Mammary epithelial cell (primary cell): ENCODE measurements at places on chromosomes 2 and 18. TPM values are rescaled to one million over a fixed set of nuclear protein-coding genes. Genes with fewer than 3 reads are reported as not detected.

DNA sequence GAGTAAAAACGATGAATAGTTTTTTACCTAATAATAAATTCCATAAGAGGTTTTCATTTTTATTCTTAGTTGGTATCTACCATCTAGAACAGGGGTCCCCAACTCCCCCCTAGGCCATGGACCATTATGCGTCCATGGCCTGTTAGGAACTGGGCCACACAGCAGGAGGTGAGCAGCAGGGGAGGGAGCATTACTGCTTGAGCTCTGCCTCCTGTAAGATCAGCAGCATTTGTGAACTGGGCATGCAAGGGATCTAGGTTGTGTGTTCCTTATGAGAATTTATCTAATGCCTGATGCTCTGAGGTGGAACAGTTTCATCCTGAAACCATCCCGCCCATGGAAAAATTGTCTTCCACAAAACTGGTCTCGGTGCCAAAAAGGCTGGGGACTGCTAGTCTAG lies 5.9 kb downstream of the TIA1 start:
- no peak for DNase-seq

DNA sequence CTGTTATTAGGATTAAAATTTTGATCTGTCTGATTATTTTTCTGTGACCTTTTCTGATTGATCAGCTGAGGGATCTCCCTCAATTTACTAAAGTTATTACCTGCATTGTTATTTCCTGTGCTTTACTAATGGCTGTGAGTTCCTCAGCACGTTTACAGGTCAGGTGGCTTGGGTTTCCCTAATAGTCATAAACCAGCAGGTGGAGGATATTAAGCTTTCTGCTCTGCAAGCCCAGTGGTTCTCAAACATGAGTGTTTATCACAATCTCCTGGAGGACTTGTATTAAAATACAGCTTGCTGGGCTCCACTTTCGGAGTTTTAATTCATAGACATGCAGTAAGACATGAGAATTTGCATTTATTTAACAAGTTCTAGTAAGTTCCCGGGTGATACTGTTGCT lies 22.4 kb upstream of the UGP2 start:
- no peak for DNase-seq

Gene FBXO48
- polyA plus RNA-seq: 0.78 TPM

Gene MTIF2
- polyA plus RNA-seq: 18.2 TPM

Gene MYO3B
- 0.15 TPM for polyA plus RNA-seq

GRCh38 chr2:66531567-66531966 lies 96.6 kb downstream of the MEIS1 start:
- no peak for DNase-seq

DNA sequence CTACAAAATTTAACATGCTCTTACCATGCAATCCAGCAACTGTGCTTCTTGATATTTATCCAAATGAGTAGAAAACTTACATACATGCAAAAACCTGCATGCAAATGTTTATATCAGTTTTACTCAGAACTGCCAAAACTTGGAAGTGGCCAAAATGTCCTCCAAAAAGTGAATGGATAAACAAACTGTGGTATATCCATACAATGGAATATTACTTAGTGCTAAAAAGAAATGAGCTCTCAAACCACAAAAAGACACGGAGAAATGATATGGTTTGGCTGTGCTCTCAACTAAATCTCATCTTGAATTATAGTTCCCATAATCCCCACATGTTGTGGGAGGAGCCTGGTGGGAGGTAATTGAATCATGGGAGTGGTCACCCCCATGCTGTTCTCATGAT lies 267.2 kb downstream of the ZEB2 start:
- no peak for DNase-seq

DNA sequence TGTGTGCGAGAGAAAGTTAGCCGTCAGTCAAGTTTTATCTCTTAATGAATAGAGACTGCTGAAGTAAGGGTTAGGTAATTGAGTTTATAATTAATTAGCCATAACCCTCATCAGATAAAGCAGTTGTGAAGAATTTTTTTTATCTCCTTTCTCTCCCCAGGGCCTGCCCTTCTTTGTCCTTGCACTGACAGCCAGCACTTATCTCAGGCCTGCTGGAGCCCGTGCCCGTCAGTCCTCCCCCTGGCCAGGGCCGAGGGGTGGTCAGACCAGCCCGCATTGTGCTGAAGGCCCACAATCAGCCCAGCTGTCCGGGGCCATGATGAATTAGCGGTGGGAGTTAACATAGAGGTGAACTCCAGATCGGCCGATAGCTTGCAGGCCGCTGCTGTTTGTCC lies 315.7 kb downstream of the GBX2 start:
- no peak for DNase-seq
